ENCODE measurements at places on chromosomes 3 and 15. TPM values are rescaled to one million over a fixed set of nuclear protein-coding genes. Genes with fewer than 3 reads are reported as not detected.

The GOLGA8T gene
- 4.1 TPM for total RNA-seq

The CADM2 gene
- total RNA-seq, result 4.0 TPM

The XIRP1 gene
- 0.37 TPM for total RNA-seq

The CLDN1 gene
- total RNA-seq, result 5.7 TPM

The LRRC28 gene
- 100.0 TPM for total RNA-seq

The ACAN gene
- 6.6 TPM for total RNA-seq

The NECTIN3 gene
- 97.1 TPM for total RNA-seq

The NEK11 gene
- total RNA-seq, result 40.9 TPM

The LMAN1L gene
- 4.6 TPM for total RNA-seq

The DCUN1D1 gene
- 270 TPM for total RNA-seq

The PLS1 gene
- total RNA-seq, result 10.6 TPM

The ITIH1 gene
- total RNA-seq, result 3.5 TPM

The MUC13 gene
- total RNA-seq, result 0.24 TPM

Data from testis (tissue), 5 donors.